MG63 (cell line): ENCODE measurements at places on chromosomes 12 and 14.

DNA sequence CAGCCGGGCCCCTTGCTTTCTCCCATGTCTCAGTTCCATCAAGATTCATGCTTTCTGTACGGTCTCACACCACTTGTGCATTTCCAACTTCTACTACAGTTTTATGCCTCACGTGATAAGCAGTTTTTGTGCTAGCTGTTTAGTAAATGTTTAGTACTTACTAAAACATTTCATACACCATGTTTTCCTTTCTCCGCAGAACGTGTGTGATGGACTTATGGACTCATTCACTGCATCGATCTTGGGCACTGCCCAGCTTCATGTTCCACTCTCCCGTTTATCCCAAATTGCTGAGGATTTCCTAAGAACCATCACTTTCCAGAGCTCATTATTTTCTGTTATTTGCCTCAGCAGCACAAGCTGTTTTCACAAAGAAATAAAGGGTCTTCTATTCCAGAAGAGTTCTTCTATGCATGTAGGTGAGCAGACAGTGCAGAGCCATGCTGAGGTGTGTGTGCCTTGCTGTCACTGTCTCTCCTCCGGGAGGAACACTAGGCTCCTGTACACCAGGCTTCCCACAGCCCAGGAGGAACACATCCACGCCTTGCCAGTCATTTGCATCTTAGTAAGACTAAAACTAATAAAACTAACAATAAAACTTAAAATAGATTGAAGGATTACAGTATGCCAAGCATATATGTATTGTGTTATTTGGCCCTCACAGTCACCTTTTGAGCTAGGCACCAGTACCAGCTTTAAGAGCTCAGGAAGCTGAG is 90.3 kb upstream of the EEA1 start:
- DNase-seq, result no peak

DNA sequence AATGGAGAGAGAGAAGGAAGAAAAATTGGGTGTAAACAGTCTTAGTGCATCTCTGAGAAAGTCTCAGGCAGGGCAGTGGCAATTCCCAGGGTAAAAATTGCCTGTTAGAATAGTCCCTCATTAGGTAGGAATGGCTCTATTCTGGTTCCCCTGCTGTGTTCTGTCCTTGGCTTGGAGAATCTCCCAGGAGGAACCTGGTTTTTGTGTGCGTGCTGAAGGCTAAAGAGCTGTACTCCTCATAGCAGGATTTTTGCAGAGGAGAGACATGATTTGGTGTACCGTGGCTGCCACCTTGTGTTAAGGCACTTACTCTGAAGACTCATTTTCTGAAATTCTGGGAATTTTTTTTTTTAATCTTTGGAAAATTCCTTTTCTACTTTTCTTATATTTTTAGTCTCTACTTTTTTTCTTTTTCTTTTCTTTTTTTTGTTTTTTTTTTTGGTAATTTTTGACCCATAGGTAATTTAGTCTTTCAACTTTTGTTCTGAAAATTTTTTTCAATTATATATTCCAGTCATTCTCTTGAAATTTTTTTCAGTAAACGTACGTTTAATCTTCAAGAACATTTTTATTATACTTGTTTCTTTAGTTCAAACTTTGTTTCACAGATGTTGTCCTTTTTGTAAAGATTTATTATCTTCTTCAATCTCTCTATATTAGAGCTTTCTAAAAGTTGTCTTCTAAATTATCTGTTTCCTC is 63.8 kb downstream of the FBXO33 start:
- peak; percentile 50 for DNase-seq

DNA sequence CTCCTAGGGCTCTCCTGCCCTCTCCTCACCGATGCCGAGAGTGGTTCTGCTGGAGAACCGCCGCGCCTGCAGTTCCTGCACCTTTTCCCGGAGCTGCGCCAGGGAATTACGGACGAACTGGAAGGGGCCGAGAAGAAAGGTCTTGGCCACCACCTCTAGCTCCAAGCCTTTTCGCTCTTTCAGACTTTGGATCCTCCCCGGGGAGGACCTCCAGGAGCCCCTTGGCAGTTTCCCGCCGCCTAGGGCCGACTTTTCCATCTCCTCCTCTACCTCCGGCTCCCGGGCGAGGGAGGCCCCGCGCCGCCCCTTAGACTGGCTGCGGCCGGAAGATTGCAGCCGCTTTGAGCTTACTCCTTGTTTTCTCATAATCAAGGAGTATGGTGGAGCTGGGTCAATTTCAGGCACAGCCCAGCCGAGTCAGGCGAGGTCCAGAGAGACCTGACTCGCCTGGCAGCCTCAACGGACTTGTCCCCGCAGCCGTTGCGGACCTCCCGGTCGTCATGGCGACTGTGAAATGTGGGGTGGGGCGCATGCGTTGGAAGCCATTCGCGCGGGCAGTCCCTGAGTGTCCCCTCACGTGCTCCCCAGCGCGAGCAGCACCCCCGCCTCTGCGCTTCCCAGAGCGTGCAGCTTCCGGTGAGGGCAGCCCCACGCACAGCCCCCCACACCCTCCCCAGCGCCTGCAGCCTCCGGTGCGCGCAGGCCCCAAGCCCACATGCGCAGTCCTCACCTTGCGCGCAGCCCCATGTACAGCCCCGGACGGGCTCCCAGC is at the start of gene DPY19L2:
Gene DPY19L2 (minus strand): TSS at position 466 of the 772 bp plus-strand sequence. CDS start 100 bp downstream, at position 366.
- DNase-seq, result peak; percentile 49

DNA sequence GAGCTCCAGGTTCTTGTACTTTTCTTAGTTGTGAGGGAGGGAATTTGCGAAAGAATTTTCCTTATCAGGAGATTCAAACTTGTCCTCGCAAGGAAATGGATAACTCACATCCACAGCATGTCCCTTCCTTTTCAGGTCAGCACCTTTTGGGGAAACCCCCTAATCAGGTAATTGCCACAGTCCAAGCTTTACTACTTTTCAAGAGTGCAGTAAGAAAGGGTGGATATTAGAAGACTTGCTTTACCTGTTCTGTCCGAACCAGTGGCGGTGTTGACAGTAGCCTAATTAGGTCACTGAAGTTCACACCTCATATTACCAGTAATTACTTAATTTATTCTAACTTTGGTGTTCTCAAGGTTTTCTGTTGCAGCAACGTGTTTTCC is 6.7 kb upstream of the C12orf50 start:
- no peak for DNase-seq

DNA sequence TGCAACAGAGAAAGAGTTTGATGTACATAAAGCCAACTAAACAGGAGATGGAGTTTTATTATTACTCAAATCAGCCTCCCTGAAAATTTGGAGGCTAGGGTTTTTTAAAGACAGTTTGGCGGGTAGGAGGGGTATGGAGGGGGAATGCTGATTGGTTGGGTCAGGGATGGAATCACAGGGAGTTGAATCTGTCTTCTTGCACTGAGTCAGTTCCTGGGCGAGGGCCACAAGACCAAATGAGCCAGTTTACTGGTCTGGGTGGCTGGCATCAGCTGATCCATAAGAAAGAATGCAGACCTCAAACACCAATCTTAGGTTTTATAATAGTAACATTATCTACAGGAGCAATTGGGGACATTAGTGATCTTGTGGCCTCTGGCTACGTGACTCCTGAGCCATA is 64.9 kb downstream of the RIN3 start:
- DNase-seq, result peak; percentile 80

GRCh38 chr12:32641287-32641901 is 37.7 kb upstream of the DNM1L start:
- DNase-seq, result no peak

DNA sequence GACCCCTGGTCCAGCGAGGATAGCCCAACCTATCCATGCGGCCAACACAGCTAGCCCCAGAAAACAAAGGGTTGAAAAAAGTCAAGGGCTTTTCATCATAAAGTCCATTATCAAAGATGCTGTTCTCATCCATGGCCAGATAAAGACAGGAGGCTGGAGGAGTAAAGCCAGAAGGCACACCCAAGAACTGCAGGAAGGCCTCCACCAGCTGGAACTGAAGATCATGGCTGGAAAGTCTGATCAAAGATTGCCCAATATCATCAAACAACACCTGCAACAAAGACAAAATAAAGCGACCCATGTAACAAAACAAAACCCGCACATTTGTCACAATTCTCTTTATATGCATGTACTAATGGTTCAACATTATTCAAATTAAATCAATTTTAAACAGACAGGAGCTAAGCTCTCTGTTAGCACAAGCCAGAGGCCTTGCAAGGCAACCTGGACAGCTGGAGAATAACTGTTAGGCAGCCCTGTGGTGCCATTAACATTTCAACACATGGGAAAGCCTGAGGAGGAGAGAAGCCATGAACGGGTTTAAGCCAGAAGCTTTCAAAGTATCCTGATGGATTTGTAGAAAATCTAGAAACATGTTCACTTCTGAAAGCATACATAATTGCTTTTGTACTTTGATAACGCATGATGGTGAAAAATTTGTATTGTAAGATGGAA is 34.1 kb downstream of the PSMC1 start:
- no peak for DNase-seq

DNA sequence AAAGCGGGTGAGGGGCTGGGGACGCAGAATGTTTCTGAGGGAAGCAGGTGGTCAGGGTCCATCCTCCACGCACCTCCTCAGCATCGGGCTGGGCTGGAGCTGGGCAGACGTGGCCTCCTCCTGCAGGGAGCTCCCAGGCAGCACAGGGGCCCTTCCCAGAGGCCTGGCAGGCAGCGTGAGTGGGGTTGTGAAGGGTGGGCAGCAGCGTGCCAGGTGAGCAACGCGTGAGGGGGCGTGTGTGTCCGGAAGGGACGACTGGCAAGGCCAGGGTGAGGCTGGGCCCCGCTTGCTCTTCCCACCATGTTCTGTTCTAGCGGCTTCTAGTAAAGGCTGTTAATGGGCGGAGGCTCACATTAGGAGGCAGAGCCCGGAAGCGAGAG is 17.1 kb downstream of the ANKRD9 start:
- DNase-seq, result no peak

- no peak for DNase-seq
Observed at GRCh38 chr12:49493900-49494299, 44.9 kb upstream of the KCNH3 start.

GRCh38 chr12:6118891-6119568 is 5.4 kb downstream of the VWF start:
- peak; percentile 24 for DNase-seq

GRCh38 chr12:6135071-6135470 is 10.6 kb upstream of the VWF start:
- DNase-seq, result no peak

DNA sequence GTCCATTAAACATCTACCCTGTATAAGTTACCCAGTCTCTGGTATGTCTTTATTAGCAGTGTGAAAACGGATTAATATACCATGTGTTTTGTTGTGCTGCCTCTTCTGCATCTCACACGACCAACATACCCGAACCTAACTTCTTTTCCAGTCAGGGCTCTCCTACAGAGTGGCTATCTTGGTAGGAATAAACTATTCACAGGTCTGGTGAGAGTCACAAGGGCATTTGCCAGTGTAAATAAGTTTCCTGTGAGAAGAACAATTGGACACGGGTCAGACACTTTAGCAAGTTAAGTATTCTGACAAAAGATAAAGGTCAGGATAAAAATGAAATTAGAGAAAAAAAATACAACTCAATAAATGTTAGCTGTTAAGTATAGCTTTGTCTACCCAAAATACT is 60.9 kb downstream of the MYF5 start:
- DNase-seq, result no peak

DNA sequence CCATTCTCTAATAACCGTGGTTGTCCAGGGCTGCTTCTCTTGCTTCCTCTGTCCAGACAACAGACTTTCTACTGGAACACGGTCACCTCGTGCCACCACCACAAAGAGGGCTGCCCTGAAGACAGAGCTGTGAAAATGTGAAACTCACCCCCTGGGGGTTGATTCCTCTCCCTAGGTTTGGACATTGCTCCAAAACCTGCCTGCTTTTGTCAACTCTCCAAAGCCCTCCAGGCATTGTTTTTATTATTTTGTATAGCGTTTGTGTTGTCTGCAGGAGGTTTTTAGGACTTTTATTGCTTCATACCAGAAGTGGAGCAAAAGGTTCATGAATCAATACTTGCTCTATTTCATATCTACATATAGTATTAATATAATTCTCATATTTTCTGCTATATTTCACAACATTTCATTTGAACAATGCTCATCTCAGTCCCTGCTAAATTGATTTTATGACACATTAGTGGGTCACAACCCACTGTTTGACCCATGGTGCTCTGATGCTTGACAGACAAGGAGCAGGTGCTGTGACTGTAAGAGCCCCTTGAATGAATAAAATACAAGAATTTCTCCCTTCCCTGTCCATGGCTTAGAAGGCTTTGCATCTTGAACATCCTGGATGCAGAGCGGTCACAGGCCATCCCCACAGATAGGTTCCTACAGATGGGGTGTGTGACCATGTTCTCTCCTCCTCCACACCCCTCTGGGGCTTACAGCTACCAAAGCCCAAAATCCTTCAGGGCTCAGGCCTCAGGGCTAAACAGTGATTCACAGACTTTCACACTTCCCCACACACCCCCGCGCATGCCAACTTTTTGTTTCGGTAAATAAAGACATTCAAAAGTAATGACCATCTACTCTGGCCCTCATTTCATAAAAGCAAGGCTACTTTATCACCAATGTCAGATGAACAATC is 20.6 kb upstream of the EML1 start:
- peak; percentile 46 for DNase-seq

DNA sequence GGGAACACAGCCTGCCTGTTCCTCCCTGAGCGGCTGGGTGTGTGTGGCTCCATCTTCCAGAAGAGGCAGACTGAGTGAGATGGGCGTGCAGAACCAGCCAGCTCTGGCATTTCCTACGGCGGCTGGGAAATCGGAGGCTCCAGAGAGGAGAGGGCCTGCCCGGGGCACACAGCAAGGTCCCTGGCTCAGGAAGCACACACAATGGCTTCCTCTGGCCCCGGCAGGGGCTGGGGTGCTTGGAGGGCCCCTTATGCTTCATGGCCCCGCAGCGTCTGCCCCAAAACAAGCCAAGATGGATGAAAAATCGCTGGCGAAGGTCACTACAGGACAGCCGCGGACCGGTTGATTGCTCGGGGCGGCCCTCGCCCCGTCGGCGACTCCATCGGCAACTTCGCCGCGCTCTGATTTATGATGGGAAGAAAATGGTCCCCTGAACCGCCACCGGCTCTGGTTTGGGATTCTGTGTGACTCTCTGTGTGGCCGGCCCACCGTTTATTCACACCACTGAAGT is 191.5 kb upstream of the C14orf180 start:
- DNase-seq, result no peak

GRCh38 chr12:123888989-123889388 is 83.6 kb downstream of the CCDC92 start:
- no peak for DNase-seq

DNA sequence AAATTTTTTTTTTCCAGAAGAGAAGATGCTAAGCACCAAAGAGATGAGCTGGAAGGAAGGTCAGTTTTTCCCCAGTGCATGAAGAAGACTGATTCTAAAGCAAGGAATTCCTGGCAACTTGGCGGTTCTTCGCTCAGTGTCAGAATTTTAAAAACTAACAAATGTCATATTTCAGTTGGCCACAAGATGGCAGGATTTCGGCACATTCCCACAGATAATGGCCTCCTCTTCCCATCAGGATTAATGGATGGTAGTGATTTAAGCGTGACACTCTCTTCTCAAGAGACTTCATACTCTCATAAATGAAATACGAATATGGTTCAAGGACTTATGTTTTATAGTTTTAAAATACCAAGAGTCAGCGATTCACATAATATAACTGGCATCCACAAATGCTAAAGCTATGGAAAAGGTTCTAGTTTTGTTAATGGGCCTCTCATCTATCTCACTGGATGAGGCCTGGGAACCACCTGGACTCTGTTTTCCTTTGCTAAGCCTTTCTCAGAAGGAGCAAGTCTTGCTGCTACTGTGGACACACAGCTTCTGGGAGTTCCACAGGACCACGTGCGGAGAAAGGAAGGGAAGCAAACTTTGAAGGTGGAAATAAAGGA is 46.1 kb upstream of the PTPRO start:
- DNase-seq, result peak; percentile 12
